ENCODE measurements at places on chromosomes 6 and 20.
A peak's percentile ranks its signal among the peaks of the same experiment; 100 is the strongest.

GRCh38 chr6:52213127-52213526 is 27.0 kb downstream of the IL17A start:
- no peak for DNase-seq

DNA sequence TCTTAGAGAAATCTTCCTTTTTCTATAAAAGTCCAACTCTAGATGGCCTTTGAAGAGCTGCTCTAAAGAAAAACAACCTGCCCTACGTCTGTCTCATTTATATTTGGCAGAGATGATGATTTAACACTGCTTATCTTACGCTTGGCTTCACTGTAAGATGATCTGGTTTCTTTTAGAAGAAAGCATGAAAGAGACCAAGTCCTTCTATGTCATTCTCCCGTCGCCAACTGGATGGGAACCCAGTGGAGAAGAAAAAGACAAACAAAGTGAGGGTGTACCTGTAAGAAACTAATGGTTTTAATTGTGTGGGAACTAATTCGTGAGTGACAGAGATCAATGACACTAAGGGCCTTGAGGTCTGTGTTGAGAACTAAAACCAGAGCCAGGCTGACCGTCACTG is 92.8 kb downstream of the MBOAT1 start:
- no peak for DNase-seq

DNA sequence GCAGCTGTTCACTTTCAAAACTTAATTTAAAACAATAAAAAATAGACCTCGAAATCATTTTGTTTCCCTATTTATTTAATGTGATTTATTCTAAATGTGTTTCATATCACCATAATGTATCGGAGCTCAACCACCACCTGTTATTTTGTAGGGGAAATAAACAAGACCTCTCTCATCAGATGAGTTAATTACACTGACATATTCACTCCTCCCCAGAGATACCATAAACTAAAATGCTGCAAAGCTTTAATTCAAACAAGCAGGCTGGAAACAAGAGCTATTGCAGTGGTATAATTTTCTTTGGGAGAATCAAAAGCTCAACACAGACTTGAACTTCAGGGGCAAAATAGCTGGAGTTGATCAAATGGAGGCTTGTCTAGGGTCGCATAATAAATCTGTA is 303.5 kb upstream of the TSHZ2 start:
- DNase-seq, result no peak

GRCh38 chr6:48754641-48755040 is 643.6 kb upstream of the PTCHD4 start:
- no peak for DNase-seq

GRCh38 chr20:31718952-31719643 is 3.6 kb downstream of the BCL2L1 start:
- no peak for DNase-seq

DNA sequence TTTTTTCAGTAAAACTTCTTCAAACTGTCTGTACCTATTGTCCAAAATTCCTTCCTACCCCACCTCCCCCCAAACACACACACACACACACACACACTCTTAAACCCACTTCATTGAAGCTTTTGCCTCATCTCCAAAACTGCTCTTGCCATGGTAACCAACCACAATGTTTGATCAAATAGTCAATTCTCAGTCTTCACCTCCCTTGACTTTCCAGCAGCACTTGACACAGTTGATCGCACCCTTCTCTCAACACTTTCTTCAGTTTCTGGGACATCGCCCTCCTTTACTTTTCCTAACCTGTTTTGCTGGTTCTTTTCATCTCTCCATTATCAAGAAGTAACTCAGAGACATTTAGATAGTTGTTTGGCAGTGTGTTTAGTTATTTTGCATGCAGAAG is 71.5 kb upstream of the COL21A1 start:
- DNase-seq, result no peak

- no peak for DNase-seq
Measured at GRCh38 chr20:63433756-63434531, 38.5 kb downstream of the KCNQ2 start.

- no peak for DNase-seq
Measured at GRCh38 chr6:143634486-143634885, 43.3 kb upstream of the PHACTR2 start.

- no peak for DNase-seq
Measured at GRCh38 chr6:140636908-140637402, 1262.5 kb upstream of the CITED2 start.

- DNase-seq, result no peak
Measured at GRCh38 chr6:4958624-4959023, 45.2 kb downstream of the RPP40 start.

DNA sequence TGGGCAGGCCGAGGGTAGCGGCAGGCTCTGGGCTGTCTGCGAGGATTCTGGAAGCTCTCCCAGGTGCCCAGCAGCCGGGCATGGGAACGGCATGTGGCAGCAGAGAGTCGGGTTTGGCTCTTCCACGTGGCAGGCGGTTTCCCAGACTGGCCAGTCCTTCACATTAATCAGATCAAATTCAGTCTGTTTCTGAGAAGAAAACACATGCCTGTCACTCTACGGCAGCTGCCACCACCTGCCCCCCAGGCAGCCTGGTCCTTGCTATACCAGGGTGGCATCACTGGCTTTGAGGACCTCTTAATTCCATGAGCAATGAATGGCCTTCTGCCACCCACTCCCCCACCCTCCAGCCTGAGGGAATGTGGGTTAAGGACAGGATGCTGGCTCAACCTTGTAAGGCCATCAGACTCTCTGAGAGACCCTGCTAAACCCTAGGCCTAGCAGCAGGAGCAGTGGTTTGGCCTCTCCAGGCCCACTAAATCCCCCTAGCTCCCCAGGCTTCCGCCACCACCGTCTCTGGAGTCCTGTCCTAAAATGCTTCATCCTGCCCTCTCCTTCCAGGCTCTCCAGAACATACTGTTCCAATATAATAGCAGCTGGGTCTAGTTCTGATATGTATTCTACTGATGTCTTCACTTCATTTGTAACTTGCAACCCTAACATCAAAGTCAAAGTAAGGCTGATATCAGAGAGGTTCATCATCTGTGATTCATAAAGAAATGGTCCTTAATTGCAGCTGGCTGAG is 47.8 kb downstream of the PLCG1 start:
- no peak for DNase-seq

GRCh38 chr6:84462698-84463097 is 235.3 kb upstream of the CEP162 start:
- peak; percentile 29 for DNase-seq

Measured in HS-27A (cell line).